ENCODE measurements at places on chromosomes 1 and 21.

DNA sequence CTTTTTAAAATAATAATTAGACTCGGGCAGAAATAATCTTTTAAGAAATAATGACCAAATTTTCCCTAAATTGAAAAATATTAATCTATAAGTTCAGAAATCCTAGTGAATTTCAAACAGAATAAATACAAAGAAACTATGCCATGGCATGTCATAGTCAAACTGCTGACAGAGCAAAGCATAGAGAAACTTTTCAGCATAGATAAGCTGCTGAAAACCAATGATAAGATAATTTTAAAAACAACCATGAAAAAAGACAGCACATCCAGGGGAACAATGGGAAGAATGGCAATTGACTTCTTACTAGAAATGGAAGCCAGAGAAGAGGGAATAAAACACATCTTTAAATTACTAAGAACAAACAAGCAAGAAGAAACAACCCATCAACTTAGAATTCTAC lies 19.8 kb downstream of the CD1D start:
- no peak for DNase-seq

DNA sequence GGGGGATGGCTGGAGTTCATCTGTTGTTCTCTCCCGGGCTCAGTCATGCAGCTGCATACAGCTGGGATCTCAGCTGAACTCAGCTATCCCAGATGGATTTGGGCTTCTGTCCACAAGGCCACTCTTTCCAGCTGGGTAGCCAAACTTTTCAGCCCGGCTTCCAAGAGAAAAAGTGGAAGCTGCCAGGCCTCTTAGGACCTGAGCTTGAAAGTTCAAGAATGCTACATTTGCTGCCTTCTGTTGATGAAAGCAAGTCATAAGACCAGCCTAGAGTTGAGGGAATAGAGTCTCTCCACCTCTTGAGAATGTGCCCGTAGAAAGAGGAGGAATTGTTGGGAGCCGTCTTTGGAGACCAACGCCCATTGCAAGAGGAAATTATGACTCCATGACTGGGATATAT lies 95.3 kb downstream of the C1orf21 start:
- no peak for DNase-seq

- no peak for DNase-seq
These were observed 363.7 kb downstream of the MATN1 start for GRCh38 chr1:30359539-30360220.

GRCh38 chr1:22853651-22854185 lies 118.9 kb downstream of the LACTBL1 start:
- DNase-seq, result no peak

DNA sequence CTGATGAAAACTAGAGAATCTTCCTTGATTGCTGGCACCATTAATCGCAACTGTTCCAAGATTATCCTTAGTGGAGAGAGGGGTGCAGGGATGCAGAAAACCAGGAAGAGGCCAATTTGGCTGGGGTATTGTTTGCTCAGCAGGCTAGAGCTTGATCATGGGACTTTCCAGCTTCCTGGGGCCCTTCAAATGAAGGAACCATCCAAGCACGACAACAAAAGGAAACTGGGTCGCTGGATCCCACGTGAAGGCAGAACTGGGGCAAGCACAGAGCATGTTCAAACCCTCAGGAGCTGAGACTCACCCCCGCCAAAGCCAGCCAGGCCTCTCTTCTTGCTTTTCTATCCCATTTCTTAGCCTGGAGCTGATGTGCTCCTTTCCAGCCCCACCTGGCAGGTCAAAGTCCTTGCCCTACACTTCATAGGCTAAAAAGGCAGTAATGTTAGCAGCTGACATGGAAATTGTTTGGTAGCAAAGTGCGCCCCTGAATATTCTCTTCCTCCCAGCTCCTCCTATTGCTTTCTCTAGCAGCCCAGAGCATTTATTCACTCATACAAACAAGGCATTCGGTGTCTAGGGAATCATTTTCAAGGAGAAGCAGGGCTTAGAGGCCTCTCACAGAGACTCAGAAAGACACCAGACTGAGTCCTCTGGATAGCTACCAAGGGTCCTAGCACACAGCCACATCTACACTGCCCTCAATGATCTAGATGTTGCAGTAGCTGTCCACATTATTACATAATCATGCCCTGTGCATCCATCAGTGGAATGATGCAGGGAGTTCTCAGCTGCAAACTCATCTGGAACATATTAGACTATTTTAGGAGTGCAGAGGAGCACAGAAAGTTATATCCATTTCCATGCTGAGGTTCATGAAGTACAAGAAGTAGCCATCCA lies 11.5 kb downstream of the KCNA2 start:
- DNase-seq, result no peak

DNA sequence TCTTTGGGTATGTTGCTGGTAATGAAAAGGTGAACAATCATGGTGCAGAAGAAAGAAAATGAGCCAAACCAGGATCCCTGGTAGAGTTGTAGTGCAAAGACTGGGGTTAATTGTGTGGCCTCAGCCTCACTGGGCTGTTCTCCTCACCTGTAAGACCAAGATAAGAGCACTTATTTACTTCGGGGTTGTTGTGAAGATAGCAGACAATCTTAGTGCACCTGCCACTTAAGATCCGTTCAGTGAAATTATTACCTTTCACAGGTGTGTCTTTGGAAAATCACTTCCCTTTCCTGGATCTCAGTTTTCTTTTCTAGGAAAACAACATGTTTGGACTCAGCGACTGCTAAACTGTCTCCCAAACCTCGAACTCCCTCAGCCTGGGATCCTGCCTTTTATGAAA lies 1.3 kb upstream of the FGGY start:
- DNase-seq, result no peak

GRCh38 chr1:236181059-236181458 lies 38.7 kb downstream of the GPR137B start:
- no peak for DNase-seq

GRCh38 chr21:25980710-25981109 lies 189.9 kb downstream of the APP start:
- no peak for DNase-seq

GRCh38 chr1:10900691-10901090 lies 104.2 kb upstream of the CASZ1 start:
- no peak for DNase-seq

GRCh38 chr1:117925981-117926380 lies 3.4 kb downstream of the GDAP2 start:
- DNase-seq, result no peak

DNA sequence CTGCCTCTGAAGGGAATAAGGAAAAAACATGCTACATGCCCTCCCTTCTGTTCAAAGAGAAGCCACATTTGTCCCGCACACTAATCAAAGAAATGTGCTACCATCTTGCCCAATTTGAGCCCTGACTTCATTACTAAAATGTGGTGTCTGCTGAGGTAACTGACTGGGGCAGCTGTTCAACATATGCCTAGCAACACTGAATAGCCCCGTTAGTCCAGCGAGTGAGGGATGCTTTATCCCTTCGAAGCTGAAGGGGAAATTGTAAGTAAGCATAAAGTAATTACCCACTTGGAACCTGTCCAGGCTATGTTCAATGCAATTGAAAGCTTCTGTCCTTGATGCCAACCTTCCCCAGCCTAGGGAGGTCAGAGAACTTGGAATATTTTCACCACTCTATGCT lies 310.6 kb downstream of the SEC16B start:
- no peak for DNase-seq

DNA sequence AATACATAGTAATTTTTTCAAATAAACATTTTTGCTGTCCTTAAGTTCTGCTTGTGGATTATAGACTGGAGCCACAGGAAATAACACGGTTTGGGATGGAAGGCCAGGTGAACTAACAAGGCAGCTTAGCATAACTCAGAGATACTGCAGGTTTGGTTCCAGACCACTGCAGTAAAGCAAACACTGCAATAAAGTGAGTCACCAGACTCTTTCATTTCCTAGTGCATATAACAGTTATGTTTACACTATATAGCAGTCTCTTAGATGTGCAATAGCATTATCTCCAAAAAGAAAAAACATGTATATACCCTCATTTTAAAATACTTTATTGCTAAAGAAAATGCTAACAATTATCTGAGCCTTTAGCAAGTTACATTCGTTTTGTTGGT lies 22.0 kb downstream of the LRRC42 start:
- DNase-seq, result no peak

Measured in stimulated activated CD8-positive, alpha-beta memory T cell treated with anti-CD3 and anti-CD28 coated beads, Interleukin-7, amount 100 ng/mL, for 48 hours (primary cell).